ENCODE measurements at places on chromosomes 4 and X.

DNA sequence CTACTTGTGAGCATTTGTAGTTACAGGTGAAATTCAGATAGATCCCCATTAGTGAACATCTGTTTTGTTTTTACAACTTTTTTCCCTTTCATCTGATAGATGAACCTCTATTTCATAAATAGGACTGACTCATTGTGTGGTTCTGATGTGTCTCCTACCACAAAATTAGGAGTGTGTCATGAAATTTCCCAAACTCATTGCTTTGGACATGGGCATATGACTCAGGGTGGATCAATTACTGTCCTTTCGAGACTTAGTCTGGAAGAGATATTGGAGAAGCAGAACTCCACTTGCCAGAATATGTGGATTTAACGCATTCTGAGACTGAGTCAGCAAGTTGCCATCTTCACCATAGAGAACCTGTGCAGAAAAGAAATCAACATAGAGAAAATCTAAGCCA, 53.5 kb upstream of the PCDH10 start:
- no peak for DNase-seq

GRCh38 chrX:100593581-100593980, 8.8 kb downstream of the TNMD start:
- DNase-seq: no peak

GRCh38 chr4:32589853-32590252, 1869.7 kb downstream of the PCDH7 start:
- DNase-seq: no peak

GRCh38 chrX:119151051-119151380, 23.4 kb upstream of the KIAA1210 start:
- no peak for DNase-seq

- no peak for DNase-seq
Measured at GRCh38 chr4:135269125-135269890, 1067.7 kb upstream of the PABPC4L start.

DNA sequence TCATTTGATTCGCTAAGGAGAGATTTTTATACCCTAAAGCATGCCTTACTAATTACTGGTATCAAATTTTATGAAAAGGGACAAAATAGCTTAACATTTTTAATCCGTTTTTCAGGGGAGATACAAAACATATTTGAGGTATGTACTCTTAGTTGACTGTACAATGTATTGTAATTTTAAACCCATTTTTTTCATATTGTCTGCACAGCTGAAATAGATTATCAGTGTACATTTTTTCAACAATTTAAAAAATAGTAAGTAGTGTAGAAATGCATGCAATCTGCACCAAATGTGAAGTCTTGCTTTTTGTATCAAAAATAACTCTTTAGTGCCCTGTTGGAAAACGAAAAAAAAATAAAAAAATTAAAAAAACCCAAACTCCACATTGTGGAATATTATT, 82.2 kb downstream of the TENM3 start:
- no peak for DNase-seq

- no peak for DNase-seq
Measured at GRCh38 chr4:148052448-148052847, 320.6 kb downstream of the ARHGAP10 start.

GRCh38 chr4:110667670-110668069, 44.8 kb upstream of the PITX2 start:
- DNase-seq: no peak

DNA sequence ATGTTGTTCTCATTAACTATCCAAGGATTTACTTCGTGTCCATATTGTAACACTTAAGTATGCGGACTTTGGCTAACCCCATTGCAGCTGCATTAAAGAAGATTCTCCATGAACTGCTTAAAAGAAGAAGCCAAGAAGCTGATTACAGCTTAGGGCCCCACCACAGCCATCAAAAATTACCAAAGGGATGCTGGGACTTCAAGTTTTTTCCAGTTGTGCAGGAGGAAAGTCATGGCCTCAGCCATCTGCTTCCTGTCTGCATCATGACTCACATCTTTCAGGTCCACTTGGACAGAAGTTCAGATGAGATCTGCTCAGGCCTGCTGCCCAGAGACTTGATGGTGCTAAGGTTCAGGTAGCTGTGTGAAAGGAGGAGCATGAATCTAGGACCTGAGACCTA, 38.8 kb upstream of the CAPN6 start:
- DNase-seq: no peak

DNA sequence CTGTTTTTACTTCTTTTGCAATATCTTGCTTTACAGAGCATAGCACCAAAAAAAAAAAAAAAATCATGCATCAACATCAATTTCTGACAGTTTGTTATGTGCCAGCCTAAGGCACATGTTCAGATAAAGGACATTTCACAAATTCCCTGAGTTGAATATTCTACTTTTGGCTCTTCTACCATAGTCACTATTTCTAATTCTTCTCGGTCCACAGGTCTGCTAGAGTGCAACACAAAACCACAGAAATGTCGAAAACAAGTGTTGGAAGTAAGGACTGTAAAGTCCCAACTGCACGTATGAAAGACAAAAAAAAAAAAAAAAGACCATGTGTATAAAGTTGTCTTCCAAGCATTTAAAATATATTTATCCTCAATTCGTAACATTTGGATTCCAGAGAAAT, 494.2 kb upstream of the INTU start:
- no peak for DNase-seq

DNA sequence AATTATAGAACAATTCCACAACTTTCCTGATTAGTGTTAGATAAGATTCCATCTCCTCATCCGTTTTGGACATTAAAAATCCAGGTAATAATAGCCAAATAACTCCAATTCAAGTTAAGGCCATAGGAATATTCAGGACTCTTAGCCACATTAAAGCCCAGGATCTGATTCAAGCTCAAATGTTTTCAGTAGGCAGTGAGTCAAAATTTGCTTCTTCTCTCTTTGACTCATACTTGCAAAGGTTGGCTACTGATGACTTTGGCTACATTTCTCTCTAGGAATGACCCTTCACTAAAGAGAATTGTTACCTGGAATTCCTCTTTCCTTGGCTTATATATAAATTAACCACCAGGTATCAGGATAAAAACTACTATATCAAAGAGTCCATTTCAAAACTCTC, 354.9 kb upstream of the HS3ST1 start:
- DNase-seq: no peak

DNA sequence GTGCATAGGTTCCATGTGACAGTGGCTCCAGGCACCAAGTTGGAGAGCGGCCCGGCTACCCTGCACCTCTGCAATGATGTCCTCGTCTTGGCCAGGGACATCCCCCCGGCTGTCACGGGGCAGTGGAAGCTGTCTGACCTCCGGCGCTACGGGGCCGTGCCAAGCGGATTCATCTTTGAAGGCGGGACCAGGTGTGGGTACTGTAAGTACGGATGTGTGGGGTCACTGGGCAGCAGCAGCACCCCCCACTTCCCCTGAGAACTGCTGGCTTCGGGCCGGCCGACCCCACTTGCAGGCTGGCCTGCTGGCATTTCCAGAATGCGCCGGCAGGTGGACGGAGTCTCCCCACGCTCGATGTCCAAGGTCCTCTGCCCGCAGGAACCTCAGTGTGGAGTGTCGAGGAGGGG, 13.2 kb downstream of the DOK7 start:
- no peak for DNase-seq

DNA sequence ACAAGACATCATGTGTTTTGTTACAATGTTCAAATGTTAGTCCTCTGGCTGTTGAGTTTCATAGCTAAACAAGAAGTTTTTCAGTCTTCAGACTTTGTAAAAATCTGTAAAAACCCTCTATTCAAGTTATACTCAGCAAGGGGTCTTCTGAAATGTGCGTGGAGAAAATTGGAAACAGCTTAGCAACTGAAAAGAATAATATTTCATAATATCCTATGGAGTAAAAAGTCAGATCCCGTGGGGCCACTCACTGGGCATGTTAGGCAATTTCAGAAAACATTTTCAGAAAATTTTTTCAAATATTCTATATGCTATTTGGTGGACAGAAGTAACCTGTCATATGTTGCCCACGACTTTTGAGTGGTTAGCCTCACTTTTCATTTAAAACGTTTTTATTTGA, 118.3 kb downstream of the CORIN start:
- no peak for DNase-seq

DNA sequence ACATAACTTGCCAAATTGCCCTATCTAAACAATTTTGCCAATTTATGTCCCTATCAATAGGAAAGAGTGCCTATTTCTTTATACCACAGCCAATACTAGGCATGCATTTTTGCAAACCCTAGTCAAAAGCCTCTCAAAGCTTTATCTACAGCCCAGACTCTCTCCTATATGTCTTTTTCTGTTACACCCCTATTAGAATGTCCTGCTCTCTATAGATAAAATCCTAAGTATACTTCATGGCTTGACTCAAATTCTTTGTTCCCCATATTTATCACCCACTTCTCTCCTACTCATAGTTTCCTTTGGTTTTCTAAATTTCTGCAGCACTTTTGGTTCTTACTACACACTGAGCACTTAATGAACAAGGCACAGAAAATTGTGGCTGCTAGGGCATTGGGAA, 38.0 kb downstream of the NUP62CL start:
- DNase-seq: no peak

DNA sequence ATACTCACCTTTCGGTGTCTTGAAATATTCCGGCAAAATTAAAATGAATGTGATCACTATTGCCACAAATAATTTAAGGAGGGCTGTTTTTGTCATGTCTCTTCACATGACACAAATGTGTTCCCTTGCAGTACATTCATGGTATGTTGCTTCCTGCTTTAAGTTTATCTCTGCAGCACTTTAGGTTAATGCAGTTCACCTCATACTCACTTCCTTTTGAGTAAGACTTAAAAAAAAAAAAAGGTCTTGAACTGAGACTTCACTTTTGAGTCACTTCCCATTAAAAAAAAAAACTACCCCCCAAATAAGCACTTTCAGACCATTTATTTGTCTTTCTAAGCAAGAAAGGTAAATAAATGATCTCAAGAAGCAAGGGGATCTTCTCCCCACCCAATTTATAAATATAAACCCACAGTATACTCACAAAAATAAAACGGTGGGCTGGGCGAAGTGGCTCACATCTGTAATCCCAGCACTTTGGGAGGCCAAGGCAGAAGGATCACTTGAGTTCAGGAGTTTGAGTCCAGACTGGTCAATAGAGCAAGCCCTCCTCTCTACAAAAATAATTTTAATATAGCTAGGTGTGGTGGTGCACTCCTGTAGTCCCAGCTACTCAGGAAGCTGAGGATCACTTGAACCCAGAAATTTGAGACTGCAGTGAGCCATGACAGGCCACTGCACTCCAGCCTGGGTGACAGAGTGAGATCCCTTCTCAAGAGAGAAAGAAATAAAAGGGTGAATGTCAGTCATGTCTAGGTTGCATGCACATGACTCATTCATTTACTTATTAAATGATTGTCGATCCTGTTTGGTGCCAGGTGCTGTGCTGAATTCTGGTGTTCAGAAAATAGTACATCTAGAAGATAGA, at the start of gene TMEM156:
Gene TMEM156, minus strand, starts transcription at position 192 of the 868 bp plus-strand sequence. Its CDS starts 96 bp downstream, at position 96.
- DNase-seq: no peak

GRCh38 chrX:10769195-10769594, 148.8 kb upstream of the MID1 start:
- DNase-seq: no peak

GRCh38 chr4:52015366-52015765, 4.8 kb downstream of the LRRC66 start:
- DNase-seq: no peak

- no peak for DNase-seq
Measured at GRCh38 chr4:40462326-40462725, 127.2 kb downstream of the CHRNA9 start.

GRCh38 chrX:154980330-154981115, 42.0 kb downstream of the F8 start:
- DNase-seq: peak; percentile 17

DNA sequence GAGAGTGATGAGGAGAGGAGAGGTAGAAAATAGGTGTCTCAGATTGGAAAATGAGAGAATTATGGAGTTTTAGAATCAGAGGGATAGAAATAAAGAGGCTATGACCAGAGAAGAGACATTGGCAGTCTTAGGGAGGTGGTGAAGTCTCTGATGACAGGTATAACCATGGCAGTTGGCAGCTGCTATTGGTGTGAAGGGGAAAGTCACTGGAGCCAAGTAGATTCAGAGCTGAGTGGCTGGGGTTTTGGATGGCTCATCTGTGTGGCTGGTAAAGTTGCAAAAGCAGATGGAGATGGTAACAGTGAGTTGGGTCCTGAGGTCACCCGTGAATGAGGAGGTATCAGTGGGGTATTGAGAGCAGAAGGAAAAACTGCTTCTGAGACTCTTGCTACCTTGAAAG, 46.5 kb downstream of the ANAPC4 start:
- no peak for DNase-seq

GRCh38 chrX:1462596-1463251, 10.0 kb upstream of the ASMTL start:
- DNase-seq: no peak

GRCh38 chrX:131792356-131792749, 230.7 kb upstream of the STK26 start:
- DNase-seq: no peak

DNA sequence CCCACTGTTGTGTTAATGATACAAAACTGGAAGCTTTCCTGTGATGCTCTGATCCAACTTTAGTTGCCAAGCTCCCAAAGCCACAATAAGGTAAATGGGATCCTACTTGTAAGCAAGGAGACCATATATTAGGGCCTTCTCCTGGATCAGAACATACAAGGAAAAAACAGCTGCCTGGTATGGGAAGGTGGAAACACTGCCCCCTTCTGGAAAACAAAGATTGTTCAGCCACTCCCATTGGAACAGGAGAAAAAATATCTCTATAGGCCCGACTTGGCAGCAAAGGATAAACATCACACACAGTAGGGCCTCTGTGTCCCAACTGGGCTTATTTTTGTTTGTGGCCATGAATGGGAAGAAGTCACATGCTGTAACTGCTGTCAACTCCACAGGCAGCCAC, 166.5 kb downstream of the TBX22 start:
- no peak for DNase-seq

GRCh38 chr4:9983211-9983610, 38.1 kb downstream of the SLC2A9 start:
- no peak for DNase-seq

- DNase-seq: no peak
Measured at GRCh38 chr4:181376058-181376457, 867.1 kb upstream of the TENM3 start.

GRCh38 chrX:133685822-133686221, 270.5 kb upstream of the GPC4 start:
- DNase-seq: no peak

DNA sequence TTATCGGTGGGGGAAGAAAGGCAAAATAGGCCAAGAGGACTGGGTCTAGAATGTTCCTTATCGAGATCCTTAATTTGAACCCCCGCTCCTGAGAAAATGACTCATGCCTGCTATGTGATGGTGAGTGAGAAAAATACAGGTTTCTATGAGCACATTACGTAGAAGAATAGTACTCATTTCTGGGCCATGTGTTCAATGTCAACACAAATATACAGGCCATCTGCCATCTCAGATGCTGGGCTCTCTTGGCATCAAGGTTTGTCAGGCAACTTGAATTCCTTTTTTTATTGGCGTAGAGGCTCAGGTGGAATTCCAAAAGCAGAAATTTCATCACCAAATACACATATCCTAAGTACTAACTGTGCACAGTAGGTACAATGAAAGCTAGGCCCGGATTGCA, 81.4 kb upstream of the TRIM2 start:
- DNase-seq: no peak

Measured in stimulated activated CD8-positive, alpha-beta memory T cell treated with anti-CD3 and anti-CD28 coated beads, Interleukin-15, amount 100 ng/mL, for 24 hours (primary cell).